ENCODE measurements at places on chromosomes 12 and 14.

GRCh38 chr12:105907982-105908381 is 230.8 kb downstream of the NUAK1 start:
- no peak for DNase-seq

DNA sequence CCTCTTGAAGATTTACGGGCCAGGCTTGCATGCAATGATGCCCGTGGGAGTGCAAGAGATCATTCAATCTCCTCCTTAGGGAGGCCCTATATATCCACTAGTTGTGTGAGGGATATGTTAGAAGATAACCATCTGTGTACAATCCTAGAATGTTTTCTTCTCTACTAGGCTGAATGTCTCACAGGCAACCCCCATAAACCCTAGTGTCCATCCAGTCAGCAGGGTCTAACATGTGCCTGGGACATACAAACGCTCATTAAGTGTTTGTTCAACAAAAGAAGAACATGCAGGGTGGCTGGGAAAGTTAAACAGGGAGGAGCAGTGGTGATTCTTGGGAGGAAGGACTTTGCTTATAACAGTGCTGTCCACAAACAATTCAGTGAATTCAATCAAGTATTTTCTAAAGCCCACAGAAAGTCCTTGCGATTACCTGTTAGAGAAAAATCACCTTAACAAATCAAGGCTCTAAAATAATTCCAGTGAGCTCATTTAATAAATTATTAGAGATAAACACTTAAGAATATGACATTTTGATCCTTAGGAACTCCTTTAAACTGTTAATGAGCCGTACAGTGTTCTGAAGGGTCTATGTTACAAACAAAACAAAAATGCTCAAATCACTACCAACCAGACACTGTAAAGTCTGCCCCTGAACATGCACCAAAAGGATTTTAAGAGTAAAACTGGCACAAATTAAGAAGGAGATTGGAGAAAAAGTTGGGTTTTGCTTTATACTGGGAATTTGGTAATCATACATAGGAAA is 96.6 kb upstream of the FERMT2 start:
- no peak for DNase-seq

GRCh38 chr12:104515899-104516298 is 59.2 kb downstream of the CHST11 start:
- no peak for DNase-seq

DNA sequence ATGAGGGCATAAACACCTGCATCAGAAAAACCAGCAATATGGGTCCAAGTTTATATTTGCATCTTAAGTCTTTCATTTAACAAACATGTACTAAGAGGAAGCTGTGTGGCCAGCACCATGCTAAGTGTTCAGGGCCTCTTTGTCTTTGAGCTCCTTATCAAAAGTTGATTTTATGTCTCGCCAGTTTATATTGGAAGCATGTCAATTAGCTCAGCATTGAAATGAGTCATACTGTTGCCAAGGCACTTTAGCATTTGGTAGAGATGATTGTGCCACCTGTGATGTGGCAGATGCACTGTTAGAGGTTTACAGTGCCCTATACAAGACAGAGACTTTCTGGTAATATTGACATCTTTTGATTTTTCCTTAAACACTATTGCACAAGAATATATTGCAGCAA is 68.5 kb downstream of the BHLHE41 start:
- peak; percentile 25 for DNase-seq

- DNase-seq, result no peak
Observed at GRCh38 chr12:121288158-121288845, 8.2 kb downstream of the CAMKK2 start.

GRCh38 chr14:90483571-90483974 is 86.7 kb downstream of the CALM1 start:
- DNase-seq, result no peak

DNA sequence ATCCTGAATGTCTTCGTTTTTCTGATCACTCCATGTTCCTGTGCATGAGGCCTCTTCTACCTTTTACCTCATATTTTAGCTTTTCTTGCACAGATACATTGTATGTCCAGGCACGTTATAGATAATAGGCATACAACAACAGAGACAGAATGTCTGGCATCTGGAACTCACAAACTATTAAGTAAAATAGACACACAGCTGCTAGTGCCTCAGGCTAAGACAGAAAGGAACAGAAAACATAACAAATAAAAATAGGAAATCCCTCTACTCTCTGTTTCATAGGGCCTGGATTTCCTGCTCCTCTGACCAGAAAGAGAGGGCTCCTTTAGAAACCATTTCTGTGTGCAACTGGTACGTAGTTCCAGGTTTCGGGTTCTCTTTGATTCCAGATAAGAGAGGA is 48.6 kb downstream of the ATXN7L3B start:
- no peak for DNase-seq

- DNase-seq, result no peak
Observed at GRCh38 chr14:95776798-95777534, 63.0 kb upstream of the TCL1A start.

DNA sequence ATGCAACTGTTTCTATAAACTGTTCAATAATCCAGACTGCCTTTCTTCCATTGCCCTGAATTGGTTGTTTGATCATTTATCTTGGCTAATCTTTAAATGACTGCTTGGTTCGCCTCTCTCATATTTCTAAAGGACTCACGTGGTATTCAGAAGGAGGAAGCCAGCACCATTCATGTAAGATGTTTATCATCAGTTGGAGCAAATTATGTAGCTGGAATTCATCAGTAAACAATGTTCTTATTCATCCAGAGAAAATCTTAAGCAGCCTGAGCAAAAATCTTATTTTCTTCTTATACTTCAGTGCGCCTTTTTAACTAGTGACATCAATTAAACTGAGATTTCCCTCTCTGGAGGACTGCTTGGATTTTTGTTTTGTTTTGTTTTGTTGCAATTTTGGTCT is 538.7 kb upstream of the TMEM132C start:
- no peak for DNase-seq

DNA sequence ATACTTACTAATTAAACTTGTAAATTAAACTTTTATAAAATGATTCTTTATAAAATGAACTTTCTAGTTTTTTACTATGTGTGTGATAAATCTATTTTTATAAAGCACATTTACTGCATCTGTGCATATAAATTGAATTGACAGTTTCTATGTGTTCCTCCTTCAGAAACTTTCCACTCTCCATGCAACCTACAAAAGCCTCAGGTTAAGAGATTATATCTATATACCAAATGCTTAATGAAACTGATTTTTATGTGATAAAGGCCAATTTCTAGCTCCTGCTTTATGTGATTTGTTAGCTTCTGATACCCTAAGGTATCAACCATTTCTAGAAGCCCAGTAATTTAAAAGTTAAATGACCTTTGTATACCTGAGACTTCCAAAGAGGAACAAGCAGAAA is 174.0 kb downstream of the SRGAP1 start:
- no peak for DNase-seq

DNA sequence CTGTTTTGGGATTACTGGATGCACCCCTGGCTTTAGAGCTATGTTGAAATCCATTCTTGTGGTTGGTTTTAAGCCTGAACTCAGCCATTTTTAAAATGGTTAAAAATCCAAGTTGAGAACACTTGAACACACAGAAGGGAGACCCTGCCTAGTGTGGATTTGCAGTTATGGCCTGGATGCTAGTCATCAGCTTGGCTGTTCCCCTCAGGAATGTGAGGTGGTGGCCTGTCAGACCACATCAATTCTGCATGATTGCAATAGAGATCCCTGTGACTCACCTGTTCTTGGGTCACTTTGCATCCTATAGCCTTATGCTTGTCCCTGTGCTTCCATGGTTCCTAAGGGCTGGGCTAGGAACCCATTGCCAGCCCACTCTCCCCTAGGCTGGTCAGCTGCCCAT is 454.1 kb downstream of the ATP23 start:
- DNase-seq, result no peak

- DNase-seq, result no peak
Observed at GRCh38 chr14:90449411-90449810, 52.6 kb downstream of the CALM1 start.

GRCh38 chr14:100384819-100385813 is 62.0 kb downstream of the SLC25A47 start:
- DNase-seq, result no peak

GRCh38 chr12:12336049-12336411 is 14.0 kb downstream of the MANSC1 start:
- no peak for DNase-seq

DNA sequence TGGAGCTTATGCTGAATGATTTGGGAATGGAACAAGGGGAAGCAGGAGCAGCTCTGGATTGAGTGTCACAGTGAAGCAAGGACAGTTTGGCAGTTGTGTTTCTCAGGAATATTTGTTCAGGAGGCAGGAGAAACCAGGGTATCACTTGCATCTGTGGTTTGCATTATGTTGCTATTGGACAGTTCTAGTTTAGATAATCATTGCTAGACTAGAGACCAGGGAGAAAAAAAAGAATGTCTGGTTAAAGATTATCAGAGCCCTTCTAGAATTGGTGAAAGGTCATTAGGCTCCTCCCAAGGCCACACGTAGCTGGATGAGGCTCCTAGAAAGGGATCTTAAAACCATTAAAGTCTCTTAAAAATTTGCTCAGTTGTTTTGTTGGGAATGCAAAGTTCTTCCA is 17.0 kb upstream of the SRSF5 start:
- DNase-seq, result no peak

GRCh38 chr12:64538121-64538520 is 72.2 kb upstream of the RASSF3 start:
- DNase-seq, result no peak

GRCh38 chr12:71157601-71158233 is at the start of gene TSPAN8:
TSPAN8 (minus strand) TSS chr12:71157999; CDS start chr12:71157678, 321 bp downstream.
- peak; percentile 81 for DNase-seq

DNA sequence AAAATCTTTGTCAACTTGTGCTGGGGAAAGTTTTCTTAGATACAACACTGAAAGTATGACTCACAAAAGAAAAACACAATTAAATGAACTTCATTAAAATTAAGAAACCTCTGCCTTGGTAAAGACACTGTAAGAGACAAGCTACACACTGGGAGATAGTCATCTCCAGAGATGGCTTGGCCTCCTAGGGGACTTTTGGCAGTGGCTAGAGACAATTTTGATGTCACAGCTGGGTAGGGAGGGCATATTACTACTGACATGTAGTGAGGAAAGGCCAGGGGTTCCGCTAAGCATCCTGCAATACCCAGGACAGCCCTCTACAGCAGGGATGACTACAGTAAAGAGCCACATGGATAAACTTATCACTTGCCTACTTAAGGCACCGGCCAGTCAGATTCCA is 8.7 kb upstream of the RNASE4 start:
- no peak for DNase-seq

DNA sequence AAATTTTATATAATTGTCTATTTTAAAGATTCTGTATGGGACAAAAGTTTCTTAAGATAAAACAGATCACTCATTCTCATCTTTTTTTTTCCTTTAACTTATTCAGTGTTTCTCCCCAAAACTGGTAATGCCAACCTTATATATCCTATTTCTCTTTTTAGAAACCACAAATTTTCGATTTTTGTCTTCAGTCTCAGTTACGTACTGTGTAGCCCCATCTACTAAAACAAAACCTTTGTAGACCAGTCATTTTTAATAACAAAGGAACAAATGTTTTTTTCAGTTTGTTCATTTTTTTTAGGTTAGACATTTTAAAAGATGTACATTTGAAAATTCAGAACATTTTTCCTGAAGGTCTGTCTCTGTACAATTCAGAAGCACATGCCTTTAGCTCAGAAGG is 18.2 kb downstream of the PNMA1 start:
- DNase-seq, result no peak

GRCh38 chr12:109892748-109893147 is 7.3 kb upstream of the TCHP start:
- DNase-seq, result no peak

GRCh38 chr12:19842116-19842515 is 402.8 kb downstream of the AEBP2 start:
- DNase-seq, result no peak

DNA sequence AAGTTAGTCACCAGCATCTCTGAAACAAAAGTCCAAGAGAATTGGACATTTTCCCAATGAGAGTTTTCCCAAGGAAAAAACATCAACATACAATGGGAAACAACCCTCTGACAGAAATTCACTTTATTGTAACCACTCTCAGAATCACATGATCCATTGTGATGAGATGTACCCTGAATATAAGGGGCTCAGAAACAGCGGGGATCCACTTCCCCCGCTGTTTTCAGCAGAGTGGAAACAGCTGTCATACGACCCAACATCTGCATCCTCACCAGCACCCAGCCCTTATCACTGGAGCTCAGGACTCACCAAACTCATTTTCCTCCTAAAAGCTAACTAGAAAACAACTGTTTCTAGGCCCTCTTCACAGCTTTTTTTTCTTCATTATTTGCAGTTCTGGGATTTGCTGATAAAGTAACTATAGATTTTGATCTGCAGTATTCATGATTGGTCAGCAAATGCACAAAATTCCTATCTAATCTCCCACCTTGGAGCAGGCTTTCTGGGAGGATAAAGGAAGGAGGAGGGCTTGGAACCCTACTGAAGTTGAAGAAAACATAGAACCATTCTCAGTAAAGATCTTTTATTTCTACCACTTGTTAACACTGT is 31.3 kb downstream of the CORO1C start:
- no peak for DNase-seq

GRCh38 chr12:130489293-130489692 is 151.6 kb downstream of the PIWIL1 start:
- no peak for DNase-seq

GRCh38 chr14:23118506-23119362 is at the start of gene CEBPE:
CEBPE (minus strand) TSS chr14:23119255; CDS start chr14:23119091, 164 bp downstream.
- DNase-seq, result no peak

GRCh38 chr12:84793558-84794367 is 118.8 kb downstream of the SLC6A15 start:
- no peak for DNase-seq

- DNase-seq, result no peak
Observed at GRCh38 chr12:109020146-109020795, 597 bp downstream of the SVOP start.

- no peak for DNase-seq
Observed at GRCh38 chr12:128018067-128018466, 248.9 kb upstream of the TMEM132C start.

DNA sequence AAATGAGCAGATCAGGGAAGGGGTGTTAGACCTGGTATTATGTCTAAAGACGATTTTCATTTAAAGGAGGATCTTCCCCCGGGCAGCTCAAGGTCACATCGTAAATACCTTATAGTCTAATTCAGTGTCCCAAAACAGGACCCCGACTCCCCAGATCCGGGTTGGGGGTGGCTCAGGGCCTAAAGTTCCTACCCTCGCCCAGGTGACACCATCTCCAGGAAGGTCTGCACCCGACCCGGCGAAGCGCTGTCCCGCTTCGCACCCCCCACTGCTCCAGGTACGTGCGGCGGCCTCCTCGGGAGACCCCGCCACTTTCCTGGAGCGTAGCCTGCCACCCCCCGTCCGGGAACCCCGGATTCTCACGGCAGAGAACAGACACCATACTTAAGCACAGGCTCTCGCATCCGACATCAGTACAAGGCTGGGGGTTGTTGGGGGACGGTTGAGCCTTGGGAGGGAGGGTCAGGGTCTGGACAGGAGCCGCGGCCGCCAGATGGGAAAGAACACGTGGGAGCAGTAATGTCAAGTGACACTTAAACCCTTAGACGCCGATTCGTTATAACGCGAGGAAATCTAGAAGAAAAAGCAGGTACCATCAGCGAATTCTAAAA is 556 bp downstream of the TIMM9 start:
- peak; percentile 87 for DNase-seq

- DNase-seq, result no peak
Observed at GRCh38 chr12:30823156-30823699, 68.5 kb upstream of the CAPRIN2 start.

- no peak for DNase-seq
Observed at GRCh38 chr12:93745286-93745685, 68.1 kb downstream of the CRADD start.

- DNase-seq, result peak; percentile 57
Observed at GRCh38 chr12:54958048-54958658, 26.4 kb downstream of the TESPA1 start.

Measured in NCI-H2029 treated with DMSO at 0.1 percent for 48 hours (cell line).